Activated CD4-positive, CD25-positive, alpha-beta regulatory T cell treated with anti-CD3 and anti-CD28 coated beads, Interleukin-2, amount 50 U/mL, for 16 hours (primary cell): ENCODE measurements at places on chromosomes 16 and 17.

- DNase-seq, result peak; percentile 61
Measured at GRCh38 chr16:69761983-69762813, at the start of gene WWP2. Gene WWP2 (plus strand): TSS chr16:69762332. CDS start chr16:69787011, 24,679 bp downstream.

GRCh38 chr17:55661256-55661758, 61.4 kb downstream of the TMEM100 start:
- DNase-seq, result no peak

DNA sequence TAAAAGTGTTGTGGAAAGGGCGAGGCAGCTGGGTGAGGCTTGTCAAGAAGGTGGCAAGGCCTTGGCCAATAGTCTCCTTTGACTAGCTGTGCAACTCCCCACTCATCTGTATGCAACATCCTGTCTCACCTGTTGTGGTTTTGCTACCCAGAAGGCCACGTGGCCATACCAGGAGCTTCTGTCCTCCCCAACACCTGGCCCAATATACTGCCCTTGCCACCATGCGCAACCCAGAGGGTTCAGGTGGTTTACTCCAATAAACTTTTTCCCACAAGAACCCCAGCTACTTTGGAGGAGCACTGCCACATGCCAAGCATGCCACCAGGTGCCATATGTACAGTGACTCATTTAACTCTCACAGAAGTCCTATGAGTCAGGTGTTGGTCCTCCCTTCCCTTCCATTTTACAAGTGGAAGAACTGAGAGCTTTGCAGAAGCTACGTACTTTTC, 10.2 kb downstream of the MYO19 start:
- DNase-seq, result no peak

DNA sequence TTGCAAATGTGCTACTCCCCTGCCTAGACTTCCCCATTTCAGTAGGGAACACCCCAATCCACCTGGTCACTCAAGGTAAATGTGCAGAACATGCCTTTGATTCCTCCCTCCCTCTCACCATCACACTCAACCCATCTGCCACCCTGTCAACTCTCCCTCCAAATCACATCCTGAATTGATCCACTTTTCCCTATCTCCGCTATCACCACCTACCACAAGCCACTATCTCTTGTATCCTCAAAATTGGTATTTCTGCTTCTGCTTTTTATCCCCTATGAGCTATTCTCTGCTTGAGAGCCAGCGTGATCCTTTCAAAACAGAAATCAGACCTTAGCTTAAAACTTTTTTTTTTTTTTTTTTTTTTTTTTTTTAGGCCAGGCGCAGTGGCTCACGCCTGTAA, 5.4 kb upstream of the NOL11 start:
- no peak for DNase-seq

- no peak for DNase-seq
Measured at GRCh38 chr16:19212059-19212458, 44.0 kb downstream of the SYT17 start.

GRCh38 chr16:25095636-25096035, 15.9 kb upstream of the LCMT1 start:
- no peak for DNase-seq

DNA sequence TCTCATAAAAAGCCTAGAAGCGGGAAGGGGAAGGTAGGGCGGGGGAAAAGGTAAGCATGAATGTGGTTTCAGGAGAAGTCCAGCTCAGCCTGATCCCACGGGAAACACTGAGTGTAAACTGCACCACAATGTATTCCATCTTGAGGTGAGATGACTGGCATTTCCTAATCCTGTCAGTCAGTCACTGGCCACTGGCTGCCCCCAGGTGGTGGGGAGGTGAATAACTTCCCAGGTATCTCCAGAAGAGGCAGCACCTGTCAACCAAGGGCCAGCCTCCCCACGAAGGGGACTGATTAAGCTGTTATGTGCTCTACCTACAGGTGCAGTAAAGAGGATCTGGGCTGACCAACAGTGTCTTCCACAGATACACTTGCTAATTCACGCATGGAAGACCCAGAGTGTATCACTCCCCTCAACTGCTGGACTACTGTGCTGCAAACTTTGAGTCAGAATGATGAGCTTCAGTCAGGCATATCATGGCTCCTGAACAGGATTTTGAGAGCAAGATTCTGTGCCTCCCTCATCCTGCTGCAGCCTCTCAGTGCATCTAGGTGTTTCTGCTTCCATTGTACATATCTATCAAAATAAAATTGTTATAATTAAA, 108.5 kb upstream of the CCL2 start:
- DNase-seq, result peak; percentile 4

DNA sequence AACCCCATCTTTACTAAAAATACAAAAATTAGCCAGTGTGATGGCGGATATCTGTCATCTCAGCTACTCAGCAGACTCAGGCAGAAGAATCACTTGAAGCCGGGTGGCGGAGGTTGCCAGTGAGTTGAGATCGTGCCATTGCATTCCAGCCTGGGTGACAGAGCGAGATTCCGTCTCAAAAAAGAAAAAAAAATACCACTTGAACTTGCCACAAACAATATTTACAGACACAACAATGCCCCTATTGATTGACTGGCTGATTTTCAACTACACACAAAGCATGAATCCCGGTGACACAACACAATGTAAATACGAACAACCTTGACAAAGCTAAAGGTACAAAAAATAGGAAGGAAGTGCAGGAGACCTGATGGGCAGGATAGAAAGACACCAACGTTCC, 49.3 kb downstream of the NXN start:
- DNase-seq, result no peak

DNA sequence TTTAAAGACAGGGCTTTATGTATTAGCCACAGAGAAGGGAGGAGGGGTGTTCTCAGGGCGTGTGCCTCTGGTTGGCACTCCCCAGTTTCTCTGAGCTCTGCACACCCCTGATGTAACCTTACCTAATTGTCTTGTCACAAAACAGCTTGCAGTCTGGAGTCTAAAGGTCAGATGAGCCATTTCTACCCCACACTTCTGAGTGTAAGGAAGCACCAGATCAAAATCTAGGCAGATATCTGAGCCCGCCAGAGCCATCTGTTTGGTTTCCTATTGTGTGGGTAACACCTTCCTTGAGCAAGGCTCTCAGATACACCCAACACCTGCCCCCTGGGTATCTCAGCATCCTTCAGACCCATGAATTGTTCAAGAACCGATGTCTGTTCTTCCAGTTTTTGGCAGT, 15.5 kb downstream of the CDH1 start:
- peak; percentile 11 for DNase-seq

DNA sequence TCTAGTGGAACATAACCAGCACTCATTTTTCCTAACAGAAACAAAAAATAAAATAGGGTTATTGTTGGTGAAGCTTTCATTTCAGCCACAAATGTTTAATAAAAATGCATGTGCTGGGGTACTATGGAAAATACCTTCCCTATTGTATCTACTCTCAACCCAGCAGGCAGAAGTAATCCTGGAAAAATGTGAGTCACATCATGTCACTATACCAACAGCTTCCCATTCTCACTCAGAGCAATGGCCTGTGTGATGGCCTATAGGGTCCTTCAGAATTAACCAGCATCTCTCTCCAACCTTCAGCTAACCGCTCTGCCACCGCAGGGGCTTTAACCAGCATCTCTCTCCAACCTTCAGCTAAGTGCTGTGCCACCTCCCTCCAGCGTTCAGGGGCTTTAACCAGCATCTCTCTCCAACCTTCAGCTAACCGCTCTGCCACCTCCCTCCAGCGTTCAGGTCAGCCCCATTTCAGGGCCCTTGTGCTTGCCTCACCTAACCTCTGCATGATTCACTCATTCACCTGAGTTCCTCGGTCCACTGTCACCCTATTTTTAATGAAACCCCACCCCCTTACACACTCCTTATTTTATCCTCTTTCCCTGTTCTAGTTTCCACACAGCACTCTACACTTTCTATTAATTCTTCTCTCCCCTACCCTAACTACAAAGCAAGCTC, 34.0 kb downstream of the UBE2G1 start:
- no peak for DNase-seq

DNA sequence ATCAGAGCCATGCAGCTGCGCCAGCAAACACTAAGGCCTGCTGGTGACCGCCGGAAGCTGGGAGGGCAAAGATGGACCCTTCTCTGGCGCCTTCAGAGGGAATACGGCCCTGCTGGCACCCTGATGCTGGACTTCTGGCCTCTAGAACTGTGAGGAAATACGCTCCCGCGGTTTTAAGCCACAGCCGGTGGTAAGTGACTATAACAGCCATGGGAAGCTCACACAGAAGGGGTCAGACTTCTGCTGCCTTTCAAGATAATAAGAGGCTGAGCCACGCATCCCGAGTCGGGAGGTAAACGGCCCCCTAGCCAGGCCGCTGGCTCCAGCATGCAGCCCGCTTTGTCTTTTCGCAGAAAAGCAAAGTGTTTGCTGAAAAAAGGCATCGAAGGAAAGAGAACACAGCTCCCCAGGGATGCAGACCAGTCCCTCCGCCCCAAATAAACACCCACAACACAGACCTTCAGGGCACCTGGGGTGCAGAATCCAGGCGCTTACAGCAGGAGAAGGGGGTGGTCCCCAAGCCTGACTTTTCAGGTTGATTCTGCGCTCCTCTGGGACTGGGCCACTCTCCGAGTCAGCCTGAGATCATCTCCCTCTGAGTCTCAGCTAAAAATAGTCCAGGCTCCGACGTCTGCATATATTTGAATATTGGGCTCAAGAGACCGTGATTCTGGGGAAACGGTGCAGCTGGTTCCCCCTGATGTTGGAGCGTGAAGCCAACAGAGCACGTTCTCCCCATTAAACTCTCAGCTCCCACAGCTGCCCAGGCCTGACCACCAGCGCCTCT, 89.7 kb downstream of the MGAT5B start:
- DNase-seq, result no peak

- no peak for DNase-seq
Measured at GRCh38 chr16:314351-314750, 31.4 kb downstream of the PDIA2 start.

DNA sequence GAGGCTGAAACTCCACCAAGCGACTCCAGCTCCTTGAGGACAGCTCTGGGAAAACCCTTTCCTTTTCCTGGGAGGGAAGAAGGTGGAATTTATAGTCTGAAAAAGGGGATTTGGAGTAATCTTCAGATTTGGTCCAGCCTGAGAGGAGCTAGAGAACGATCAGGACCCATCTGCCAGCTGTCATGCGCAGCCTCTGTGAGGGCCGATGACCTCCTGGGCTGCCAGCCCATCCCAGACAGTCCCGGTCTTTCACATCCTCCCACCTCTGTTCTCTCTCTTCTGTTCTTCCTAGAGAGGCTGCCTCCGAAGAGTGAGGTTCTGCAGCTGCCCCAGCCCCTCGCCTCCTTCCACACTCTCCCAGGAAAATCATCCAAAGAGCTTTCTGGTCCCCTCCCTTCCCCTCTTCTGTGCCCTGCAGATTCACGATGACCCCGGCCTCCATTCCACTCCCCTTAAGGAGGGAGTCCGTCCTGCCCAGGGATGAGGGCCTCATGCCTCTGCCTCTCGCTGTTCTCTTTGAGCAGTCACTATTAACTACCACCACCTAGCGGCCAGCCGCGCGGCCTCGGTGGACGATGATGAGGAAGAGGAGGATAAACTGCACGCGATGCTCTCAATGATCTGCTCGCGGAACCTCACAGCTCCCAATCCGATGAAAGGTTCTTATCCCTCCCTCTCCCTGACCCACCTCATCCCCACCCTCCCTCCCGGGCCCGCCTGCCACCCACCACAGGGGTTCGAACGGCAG, 29.6 kb downstream of the SGSM2 start:
- DNase-seq, result no peak

- no peak for DNase-seq
Measured at GRCh38 chr17:17535957-17536356, 39.8 kb upstream of the RASD1 start.

DNA sequence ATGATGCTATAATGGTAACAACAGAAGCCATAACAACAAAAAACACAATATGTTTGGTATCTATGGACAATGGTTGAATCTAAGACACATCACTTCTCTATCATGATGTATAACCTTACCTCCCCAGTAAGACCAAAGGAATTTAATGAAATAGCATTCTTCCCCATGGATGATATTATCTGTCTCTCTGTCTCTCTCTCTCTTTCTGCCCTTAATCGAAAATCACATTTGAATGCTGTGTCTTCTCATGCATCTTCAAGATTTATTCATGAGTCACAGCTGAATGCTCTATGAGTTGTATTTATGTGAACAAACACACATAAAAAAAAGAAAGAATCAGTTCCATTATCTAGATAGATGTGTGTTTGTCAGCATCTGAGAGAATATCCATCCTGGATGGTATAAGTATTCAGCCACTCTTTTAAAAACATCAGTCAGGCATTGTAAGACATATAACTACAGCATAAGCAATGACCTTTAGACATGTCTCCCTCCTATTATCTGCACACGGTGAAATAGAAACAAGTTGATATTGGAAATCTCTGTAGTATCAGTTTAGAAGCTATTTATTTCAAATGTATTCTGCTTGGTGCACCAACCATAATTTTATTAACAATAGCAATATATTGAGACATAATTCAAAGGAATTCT, 433.3 kb downstream of the TOX3 start:
- no peak for DNase-seq

GRCh38 chr17:80313160-80313829, 52.6 kb downstream of the RNF213 start:
- DNase-seq, result no peak

GRCh38 chr16:56264609-56264972, 73.3 kb downstream of the GNAO1 start:
- no peak for DNase-seq

- no peak for DNase-seq
Measured at GRCh38 chr16:14063618-14064581, 7.2 kb upstream of the MRTFB start.

- no peak for DNase-seq
Measured at GRCh38 chr17:50565402-50566350, 5.2 kb downstream of the CACNA1G start.

GRCh38 chr16:81451753-81452680, 7.4 kb downstream of the CMIP start:
- no peak for DNase-seq

DNA sequence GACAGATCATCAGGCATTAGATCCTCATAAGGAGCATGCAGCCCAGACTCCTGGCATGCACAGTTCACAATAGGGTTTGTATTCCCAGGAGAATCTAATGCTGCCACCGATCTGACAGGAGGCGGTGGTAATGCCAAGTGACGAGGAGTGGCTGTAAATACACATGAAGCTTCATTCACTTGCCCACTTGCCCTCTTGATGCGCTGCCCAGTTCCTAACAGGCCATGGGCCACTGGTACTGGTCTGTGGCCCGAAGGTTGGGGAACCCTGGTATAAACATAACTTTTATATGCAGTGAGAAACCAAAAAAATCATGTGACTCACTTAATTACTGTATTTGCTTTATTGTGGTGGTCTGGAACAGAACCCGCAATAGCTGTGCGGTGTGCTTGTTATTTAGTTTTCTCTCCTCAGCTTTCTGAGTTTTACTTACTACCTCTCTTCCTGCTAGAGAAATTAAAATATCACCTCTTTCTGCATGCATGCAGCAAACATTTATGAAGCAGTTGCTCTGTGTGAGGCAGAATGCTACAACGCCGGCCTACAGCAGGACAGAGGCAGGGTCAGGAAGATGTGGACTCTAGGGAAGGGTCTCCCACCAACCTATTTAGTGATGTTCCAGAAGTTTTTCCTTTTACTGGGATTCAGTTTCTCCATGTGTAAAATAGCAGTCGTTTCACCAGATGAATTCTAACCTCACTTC, 151.3 kb downstream of the MAF start:
- no peak for DNase-seq
